Stimulated activated naive B cell treated with anti-CD40 and anti-IgM and Interleukin-4, amounts not matched to agents 10 μg/mL and 1 μg/mL and 100 μg/mL, for 72 hours (primary cell): ENCODE measurements at places on chromosomes 7 and 10.
A peak's percentile ranks its signal among the peaks of the same experiment; 100 is the strongest.

DNA sequence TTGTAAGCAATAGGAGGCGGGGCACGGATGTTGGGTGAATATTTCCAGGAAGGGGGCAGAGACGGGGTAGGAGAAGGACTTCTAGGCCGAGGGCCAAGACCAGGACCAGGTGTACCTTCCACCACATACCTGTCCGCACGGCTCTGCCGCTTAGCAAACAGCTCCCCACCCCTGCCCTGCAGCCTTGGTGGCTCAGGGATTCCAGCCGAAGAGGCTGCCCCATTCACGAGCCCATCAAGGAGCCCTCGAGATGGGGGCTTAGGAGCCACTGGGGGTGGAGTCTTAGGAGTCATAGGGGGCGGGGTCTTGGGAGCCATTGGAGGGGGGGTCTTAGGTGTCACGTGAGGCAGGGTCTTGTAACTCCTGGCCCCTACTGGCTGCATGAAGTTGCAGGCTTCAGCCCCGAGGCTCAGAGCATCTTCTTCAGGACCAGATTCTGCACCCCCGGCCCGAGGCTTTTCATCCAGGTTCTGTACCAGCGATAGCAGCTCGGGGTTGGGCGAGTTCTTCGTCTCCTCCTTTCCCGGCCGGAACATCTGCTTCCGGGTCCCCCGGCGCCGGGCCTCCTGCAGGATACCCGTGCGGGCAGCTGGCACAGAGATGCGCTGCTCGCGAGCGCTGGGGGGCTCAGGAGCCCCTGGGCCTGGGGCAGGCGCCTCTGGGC lies 6.1 kb upstream of the MYOZ1 start:
- H3K4me3 ChIP-seq, result peak overlapping the region; percentile 90
- peaks cover 30% of the 10 kb centered on the region for H3K4me1 ChIP-seq
- H3K36me3 ChIP-seq, result peaks cover 1% of the 10 kb centered on the region
- peak overlapping the region; percentile 89 for H3K27ac ChIP-seq
- peaks cover 5% of the 10 kb centered on the region for H3K27me3 ChIP-seq

DNA sequence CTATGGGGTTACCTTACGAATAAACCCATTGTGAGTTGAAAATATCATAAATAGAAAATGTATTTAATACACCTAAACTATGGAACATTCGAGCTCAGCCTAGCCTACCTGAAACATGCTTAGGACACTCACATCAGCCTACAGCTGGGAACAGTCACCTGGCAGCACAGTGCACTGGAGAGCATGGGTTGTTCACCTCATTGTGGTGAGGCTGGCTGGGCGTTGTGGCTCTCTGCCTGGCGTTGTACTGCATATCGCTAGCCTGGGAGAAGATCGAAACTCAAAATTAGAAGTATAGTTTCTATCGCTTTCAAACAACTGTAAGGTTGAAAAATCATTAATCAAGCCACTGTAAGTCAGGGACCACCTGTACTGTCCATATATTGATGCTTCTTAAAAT lies 17.3 kb upstream of the HBP1 start:
- H3K36me3 ChIP-seq, result no peaks in the 10 kb centered on the region
- no peaks in the 10 kb centered on the region for H3K27me3 ChIP-seq
- H3K4me3 ChIP-seq, result no peak overlapping the region
- H3K27ac ChIP-seq, result no peak overlapping the region
- no peak for DNase-seq

DNA sequence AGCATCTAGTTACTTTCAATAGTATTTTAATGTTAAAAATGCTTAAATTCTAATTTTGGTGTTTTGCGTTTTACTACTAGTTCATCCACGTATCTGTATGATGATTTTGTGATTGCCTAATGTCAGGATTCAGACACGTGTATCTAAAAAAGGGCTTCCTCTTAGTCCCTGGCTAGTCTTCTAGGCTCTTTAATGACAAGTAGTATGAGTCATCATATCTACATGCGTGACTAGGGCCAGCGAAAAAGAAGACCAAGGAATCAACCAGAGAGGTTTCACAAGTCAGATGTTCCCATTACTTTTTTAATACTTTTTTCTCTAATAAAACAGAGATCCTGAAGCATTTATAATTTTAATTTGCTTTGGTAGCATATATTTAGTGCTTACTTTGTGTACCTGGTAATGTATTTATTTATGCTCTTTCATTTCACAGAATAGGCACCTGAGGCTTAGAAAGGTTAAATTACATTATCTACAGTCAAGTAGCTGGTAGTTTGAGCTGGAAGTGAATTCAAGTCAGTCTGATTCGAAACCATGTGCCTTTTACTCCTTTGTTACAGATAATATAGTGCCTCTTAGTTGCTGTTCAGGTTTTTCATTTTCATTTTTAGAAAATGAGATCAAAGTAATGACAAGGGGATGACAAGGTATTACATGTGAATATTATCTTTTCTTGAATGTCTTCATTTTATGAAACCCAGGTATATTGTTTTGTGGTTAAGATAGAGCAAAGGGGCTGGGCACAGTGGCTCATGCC lies 140.3 kb downstream of the FOXP2 start:
- DNase-seq, result no peak
- no peak overlapping the region for H3K4me3 ChIP-seq
- H3K4me1 ChIP-seq, result no peaks in the 10 kb centered on the region
- no peak overlapping the region for H3K27ac ChIP-seq
- no peaks in the 10 kb centered on the region for H3K36me3 ChIP-seq

GRCh38 chr7:121429798-121430197 lies 33.7 kb upstream of the FAM3C start:
- H3K4me1 ChIP-seq, result peaks cover 19% of the 10 kb centered on the region
- no peak for DNase-seq
- H3K4me3 ChIP-seq, result no peak overlapping the region
- H3K27ac ChIP-seq, result no peak overlapping the region
- no peaks in the 10 kb centered on the region for H3K36me3 ChIP-seq
- H3K27me3 ChIP-seq, result no peaks in the 10 kb centered on the region

DNA sequence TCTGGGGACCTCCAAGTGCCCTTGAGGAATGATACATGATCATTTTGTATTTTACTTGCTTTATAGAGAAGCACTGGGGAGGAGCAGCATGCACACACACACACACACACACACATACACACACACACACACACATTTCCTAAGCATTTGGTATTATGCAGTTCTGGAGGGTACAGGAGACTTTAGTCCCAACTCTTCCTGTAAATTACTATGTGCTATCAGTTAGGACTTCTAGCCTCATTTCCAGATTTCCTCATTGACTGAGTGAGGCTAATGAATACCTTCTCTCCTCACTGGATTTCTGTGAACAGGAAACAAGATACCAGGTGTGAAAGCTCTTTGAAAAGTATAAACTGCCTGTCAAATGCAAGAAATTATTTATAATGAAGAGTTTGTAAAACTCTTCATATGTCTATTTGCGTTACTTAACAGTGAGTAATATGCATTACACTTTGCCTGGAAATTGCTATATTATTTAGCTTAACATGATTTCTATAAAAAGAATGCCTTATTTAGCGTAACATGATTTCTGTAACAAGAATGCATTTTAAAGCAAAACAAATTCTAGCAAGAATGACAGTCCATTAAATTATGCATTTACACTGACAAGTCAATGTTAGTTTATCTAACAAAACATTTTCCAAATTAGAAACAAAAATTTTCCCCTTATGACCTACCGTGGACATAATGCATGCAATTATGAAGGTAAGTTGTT lies 34.2 kb downstream of the ACTA2 start:
- H3K4me1 ChIP-seq, result no peaks in the 10 kb centered on the region
- DNase-seq, result no peak
- H3K27me3 ChIP-seq, result no peaks in the 10 kb centered on the region
- H3K27ac ChIP-seq, result no peak overlapping the region
- peaks cover 11% of the 10 kb centered on the region for H3K36me3 ChIP-seq

DNA sequence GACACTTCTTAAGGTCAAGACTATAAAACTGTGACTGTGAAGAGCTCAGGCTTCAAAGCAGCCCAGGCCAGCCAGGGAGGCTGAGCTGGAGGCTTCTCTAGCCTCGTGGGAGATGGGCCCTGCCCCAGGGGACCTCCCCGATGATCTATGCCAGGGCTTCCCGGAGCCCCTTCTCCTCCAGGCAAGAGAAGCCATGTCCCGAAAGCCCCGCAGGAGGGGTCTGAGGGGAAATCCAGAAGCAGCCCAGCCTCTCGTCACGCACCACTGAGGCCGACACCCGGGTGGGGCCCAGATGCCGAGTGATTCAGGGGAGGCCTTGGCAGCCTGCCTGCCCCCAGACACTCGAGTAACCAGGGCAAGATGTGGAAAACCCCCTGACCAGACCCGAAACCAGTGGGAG lies 63.7 kb downstream of the PROSER2 start:
- H3K4me3 ChIP-seq, result no peak overlapping the region
- H3K27me3 ChIP-seq, result no peaks in the 10 kb centered on the region
- H3K4me1 ChIP-seq, result peaks cover 6% of the 10 kb centered on the region
- H3K36me3 ChIP-seq, result no peaks in the 10 kb centered on the region
- H3K27ac ChIP-seq, result no peak overlapping the region
- no peak for DNase-seq

DNA sequence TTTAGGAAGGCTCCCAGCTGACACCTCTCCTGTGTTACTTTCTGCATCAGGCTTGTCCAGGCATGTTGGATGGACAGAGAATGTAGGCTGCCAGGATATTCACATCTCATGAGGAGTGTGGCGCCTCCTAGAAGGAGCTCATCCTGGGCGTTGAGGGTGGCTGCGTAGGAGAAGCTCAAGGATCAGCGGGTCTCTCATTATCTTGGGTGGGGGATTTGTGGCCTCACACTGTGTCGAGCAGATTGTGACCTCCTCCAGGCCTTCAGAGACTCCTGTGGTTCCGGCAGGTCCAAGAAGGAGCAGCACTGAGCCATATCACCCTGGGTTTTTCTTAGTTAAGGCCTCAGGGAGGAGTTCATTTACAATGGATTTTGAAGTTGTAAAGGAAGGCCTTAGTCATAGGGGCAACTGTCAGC lies 8.7 kb upstream of the COBL start:
- peaks cover 10% of the 10 kb centered on the region for H3K27me3 ChIP-seq
- no peak overlapping the region for H3K27ac ChIP-seq
- H3K36me3 ChIP-seq, result no peaks in the 10 kb centered on the region
- H3K4me3 ChIP-seq, result no peak overlapping the region

DNA sequence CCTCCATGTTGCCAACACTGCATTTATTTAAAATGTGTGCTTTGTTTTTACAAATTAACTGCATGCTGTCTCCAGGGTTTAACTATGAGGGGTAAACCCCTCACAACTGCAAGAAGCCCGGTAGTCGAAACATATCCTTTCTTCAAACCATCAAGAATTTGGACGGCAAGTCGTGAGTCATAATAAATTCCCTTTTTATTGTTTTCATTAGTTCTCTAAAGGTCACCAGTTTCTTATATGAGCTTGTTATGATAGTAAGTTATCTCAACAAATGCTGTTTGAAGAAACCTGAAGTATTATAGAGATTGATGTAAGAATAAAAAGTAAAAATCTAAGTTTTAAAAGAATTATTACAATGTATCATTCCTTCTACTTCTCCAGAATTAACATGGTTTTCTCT lies 12.2 kb upstream of the FIGNL1 start:
- no peaks in the 10 kb centered on the region for H3K4me1 ChIP-seq
- H3K36me3 ChIP-seq, result no peaks in the 10 kb centered on the region
- no peak for DNase-seq
- peak overlapping the region; percentile 20 for H3K27ac ChIP-seq
- peaks cover 3% of the 10 kb centered on the region for H3K27me3 ChIP-seq

DNA sequence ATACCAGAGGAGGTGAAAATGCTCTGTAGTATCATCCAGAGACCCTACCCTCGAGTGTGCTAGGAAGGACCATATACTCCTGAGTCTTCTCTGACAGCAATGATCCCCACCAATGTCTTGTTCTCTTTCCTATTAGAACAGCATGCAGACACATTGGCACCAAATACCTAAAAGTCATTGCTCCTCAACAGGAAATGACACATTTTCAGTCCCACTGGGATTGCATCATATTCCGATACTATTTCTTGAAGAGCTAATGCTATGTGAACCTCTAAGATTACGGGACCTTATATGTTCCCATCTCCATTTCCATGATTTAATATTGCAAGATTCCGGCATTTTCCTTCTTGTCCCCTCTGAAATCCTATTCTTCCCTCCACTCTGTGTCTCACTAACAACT lies 177.4 kb downstream of the NRP1 start:
- no peak overlapping the region for H3K27ac ChIP-seq
- H3K36me3 ChIP-seq, result no peaks in the 10 kb centered on the region
- DNase-seq, result no peak
- H3K27me3 ChIP-seq, result peaks cover 4% of the 10 kb centered on the region
- H3K4me1 ChIP-seq, result peaks cover 5% of the 10 kb centered on the region

DNA sequence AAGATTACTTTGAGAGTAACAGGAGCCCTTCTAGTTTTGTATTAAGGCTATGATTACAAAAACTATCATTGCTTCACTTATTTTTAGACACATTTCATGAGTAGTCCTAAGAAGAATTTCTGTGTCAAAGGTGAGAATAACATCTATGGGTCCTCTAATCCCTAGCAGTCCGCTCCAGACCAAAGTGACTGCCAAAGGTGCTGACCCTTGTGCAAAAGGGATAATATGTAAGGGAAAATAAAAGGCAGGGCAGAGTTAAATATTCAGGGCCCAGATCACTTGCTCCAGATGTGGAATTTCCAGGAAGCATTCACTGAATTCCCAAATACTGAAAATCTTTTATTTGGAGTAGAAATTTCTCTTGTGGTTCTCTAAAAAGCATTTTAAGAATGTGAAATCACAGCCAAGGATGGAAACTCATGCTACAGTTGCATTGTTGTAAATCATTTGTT lies 29.3 kb downstream of the RHOBTB1 start:
- no peaks in the 10 kb centered on the region for H3K27me3 ChIP-seq
- H3K36me3 ChIP-seq, result peaks cover 6% of the 10 kb centered on the region

GRCh38 chr10:114328874-114329273 lies 75.4 kb downstream of the AFAP1L2 start:
- H3K27me3 ChIP-seq, result no peaks in the 10 kb centered on the region
- no peak overlapping the region for H3K4me3 ChIP-seq
- no peaks in the 10 kb centered on the region for H3K36me3 ChIP-seq
- no peak for DNase-seq
- H3K27ac ChIP-seq, result no peak overlapping the region
- H3K4me1 ChIP-seq, result no peaks in the 10 kb centered on the region

DNA sequence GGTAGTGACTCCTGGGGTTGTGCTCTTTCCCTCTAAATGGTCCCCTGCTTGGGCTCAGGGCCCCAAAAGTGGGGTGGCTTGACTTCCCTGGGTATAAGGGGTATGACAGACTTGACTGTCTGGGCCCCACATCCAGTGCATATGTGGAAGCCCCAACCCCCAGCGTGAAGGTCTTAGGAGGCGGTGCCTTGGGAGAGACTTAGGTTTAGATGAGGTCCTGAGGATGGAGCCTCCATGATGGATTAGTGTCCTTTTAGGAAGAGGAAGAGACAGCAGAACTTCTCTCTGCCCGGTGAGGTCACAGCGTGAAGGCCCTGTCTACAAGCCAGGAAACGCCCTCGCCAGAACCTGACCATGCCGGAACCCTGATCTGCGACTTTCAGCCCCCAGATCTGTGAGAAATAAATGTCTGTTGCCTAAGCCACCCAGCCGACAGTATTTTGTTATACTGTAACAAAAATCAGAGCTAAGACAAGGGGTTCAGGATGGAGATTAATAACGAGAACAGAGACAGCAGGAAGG lies 23.8 kb downstream of the PODXL start:
- no peaks in the 10 kb centered on the region for H3K36me3 ChIP-seq
- no peak overlapping the region for H3K27ac ChIP-seq
- no peak for DNase-seq
- no peaks in the 10 kb centered on the region for H3K27me3 ChIP-seq

- no peak for DNase-seq
- H3K4me1 ChIP-seq, result no peaks in the 10 kb centered on the region
- H3K27me3 ChIP-seq, result peaks cover 5% of the 10 kb centered on the region
- no peaks in the 10 kb centered on the region for H3K36me3 ChIP-seq
Measured at GRCh38 chr10:2049560-2049959, 312.2 kb upstream of the ADARB2 start.
